ENCODE measurements at places on chromosomes 3 and 15.

DNA sequence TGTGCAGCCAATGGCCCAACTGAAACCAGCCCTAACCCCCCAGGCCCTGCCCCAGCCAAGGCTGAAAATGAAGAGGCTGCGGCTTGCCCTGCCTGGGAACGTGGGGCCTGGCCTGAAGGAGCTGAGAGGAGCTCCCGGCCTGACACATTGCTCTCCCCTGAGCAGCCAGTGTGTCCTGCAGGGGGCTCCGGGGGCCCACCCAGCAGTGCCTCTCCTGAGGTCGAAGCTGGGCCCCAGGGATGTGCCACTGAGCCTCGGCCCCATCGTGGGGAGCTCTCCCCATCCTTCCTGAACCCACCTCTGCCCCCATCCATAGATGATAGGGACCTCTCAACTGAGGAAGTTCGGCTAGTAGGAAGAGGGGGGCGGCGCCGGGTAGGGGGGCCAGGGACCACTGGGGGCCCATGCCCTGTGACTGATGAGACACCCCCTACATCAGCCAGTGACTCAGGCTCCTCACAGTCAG is 11.2 kb downstream of the MAP1A start:
- DNase-seq: no peak

DNA sequence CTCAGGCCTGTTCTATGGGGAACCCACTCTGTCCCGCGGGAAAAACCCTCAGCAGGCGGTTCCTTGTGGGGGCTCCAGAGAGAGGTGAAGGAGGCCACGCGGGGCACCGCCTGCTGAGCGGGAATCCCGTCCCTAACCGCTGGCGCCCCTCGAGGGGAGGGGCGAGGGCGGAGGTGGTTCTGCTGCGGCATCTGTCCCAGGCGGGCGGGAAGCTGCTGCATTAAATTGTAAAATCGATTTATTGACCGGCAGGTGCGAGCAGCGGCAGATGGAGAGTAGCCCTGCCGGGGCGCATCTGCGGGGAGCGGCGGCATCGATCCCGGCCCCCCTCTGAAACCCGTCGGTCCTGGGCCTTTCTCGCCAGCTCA is 3.7 kb upstream of the DLL4 start:
- DNase-seq: no peak

DNA sequence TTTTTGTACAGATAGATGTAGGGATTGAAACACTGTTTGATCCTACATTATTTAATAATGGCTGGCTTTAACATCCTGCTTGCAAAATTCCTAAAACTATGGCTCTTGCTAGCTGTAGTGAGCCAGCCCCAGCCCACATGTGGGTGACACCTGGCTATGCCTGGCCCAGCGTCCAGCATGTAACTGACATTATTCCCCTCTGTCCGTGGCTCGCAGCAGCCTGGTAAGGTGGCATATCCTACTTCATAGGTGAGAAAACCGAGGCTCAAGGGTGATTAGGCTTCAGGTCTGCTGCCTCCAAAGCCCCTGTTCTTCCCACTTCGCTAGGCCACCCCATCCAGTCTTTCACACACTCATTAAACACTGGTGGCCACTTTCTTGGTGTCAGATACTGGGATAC is 1.6 kb downstream of the CALML4 start:
- DNase-seq: no peak

DNA sequence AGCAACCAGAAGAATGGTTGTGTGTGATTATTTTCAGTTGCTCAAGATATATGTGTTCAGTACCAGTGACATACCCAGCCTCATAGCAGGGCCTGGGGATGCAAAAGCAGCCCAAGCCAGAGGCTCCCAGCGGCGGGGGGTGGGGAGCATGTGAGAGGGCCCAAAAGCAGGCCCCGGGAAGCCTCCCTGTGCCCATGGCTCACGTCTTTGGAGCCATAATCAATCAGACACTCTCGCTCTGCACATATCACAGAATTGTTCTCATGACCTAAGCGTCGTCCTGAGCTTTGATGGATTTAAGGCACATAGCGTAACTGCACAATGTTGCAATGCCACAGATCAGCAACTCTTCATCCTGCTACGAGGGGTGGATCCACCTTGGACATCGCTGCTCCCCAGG is 20.8 kb downstream of the KLHL25 start:
- DNase-seq: no peak

DNA sequence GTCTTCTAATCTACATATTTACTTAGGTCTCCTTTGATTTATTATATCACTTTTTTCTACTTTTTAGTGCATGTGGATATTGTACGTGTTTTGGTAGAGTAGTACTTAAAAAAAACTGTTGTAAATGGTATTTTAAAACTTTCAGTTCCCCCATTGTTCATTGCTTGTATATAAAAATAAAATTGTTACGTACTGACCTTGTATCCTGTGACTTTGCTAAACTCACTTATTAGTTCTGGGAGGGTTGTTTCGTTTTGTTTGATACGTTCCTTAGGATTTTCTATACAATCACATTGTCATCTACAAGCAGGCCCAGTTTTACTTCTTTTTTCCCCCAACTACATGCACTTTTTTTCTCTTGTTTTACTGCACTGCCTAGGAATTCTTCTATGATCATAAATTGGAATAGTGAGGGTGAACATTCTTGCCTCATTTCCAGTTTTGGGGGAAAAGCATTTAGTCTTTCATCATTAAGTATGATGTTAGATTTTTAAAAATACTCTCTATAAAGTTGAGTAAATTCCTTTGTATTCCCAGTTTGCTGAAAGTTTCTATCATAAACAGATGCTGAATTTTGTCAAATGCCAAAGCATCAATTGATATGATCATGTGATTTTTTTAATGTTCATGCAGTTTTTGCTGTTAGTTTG is 33.5 kb upstream of the ACKR4 start:
- no peak for DNase-seq

GRCh38 chr3:197253238-197253947 is 45.0 kb downstream of the DLG1 start:
- no peak for DNase-seq

DNA sequence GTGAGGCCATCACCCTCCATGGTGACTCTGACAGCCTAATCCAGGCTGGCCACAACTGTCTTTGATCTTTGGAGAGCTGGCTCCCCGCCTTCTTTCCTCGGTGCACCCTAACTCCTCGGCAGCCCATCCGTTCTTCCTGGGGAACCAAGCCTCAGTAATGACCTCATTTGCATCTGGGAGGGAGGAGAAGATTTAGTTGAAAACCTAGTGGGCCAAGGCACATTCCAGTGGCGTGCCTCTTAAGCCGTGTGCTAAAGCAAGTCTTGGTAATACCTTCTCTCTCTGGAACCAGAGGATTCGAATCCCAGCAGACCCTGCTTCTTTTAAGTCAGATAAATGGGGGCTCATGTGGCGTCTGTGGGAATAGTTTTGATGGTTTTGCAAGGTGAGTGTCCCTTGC is 233.1 kb downstream of the EBLN2 start:
- DNase-seq: no peak

- DNase-seq: no peak
Measured at GRCh38 chr3:4985330-4986174, 6.3 kb downstream of the BHLHE40 start.

GRCh38 chr15:73991726-73992593 is at the start of gene STOML1:
TSS of gene STOML1 (minus strand) at chr15:73992295. CDS start at chr15:73992223, 72 bp downstream.
- peak; percentile 92 for DNase-seq

GRCh38 chr15:38758043-38758442 is 193.4 kb upstream of the RASGRP1 start:
- DNase-seq: no peak

DNA sequence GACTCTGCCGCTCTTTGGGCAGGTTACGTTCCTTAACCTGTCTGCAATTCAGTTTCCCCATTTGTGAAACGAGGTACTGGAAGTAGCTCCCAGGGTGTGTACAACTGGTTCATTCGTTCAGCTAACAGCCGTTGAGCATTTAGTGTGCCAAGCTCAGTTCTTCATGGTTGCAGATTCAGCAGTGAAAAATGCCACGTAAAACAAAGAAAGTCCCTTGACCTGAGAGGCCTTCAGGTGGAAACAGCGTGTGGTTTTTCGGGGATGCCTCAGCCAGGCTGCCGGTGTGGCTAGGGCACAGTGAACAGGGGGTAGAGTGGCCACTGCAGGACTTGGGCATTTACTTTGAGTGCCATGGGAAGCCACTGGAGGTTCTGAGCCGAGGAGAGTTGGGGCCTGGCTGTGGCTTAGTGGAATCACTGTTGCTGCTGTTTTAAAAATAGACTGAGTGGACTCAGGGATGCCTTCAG is 4.7 kb downstream of the SYNM start:
- DNase-seq: no peak

- DNase-seq: no peak
Measured at GRCh38 chr3:169879845-169880575, 10.3 kb upstream of the LRRC31 start.

DNA sequence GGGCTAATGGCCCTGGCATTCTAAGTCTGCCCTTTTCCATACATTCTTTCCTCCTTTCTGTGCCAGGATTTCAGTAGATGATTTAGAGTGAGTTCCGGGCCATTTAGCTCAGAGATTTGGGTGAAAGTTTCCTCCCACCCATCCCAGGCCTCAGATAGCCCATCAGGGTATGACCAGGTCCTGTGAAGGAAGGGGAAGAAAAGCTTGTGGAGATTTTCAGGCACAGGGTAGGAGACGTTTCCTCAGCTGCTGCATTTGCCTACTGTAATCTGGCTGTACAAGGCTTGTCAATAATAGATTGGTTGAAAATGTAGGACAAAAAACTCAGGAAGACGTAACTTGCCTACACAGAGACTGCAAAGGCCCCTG is 63.2 kb upstream of the BCL6 start:
- DNase-seq: no peak

GRCh38 chr3:53748512-53749271 is 97.5 kb downstream of the CHDH start:
- DNase-seq: peak; percentile 58

DNA sequence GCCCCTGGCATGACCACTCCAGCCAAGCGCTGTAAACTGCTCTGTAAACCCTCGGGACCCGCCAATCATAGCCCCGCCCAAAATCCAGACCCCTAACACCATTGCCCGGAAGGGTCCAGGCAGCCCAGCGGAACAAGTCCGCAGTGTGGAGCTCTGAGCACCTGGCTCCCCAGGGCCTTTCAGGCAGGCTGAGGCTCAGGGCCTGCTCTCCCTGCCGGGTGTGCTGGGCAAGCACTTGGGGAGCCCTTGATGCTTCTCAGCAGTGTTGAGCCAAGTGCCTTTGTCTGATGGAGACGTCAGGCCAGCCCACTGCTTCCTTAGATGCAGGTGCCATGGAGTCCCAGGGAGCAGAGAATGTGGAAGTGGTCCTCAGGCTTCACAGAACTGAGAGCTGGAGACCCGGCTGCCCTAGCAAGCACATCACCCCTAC is 106.2 kb downstream of the TLE3 start:
- DNase-seq: no peak

- DNase-seq: no peak
Measured at GRCh38 chr3:185297867-185298266, 44.0 kb upstream of the EHHADH start.

DNA sequence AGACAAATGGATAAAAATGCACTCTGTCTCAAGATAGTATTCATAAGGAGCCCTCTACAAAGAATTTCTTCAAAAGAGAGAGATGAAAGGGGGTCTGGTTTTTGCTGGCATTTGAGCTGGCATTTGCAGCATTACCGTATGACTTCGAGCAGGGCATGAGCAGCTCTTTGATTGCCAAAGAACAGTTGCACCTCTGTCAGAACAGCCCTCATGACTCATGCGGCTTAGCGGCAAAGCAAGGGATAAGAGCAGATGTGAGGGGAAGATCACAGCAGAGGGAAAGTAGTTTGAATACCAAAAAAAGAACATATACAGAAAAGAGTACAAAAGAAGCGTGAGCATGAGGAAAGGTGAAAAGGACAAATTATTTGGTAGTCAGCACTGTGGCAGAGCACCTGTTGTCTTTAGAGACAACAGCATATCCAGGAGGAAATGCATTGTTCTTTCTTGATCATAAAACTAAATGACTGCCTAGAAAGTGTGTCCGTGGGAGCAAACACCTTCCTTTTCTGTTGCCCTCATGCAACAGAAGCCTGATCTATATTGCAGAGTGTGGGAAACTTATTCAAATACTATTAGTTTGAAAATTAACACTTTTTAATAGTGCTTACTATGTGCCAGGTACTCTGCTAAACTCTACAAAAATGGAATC is 80.5 kb upstream of the SLC24A5 start:
- no peak for DNase-seq

DNA sequence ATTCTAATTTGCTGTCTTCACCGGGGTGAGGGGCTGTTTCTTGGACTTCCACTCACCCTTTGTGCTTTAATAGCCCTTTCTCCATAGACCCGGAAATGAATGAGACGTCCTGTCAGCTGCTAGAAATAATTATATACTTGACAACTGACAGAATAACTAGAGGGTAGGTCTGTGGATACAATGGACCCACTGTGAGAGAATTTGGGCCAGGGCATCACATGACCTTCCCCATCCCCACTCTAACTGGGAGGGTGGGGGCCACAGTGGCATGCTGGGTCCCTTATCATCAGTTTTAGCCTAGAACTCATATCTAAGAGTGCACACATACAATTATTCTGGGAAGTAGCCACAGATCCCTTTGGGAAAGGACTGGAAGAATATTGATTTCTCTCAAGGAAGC is 25.9 kb upstream of the MINAR1 start:
- no peak for DNase-seq

DNA sequence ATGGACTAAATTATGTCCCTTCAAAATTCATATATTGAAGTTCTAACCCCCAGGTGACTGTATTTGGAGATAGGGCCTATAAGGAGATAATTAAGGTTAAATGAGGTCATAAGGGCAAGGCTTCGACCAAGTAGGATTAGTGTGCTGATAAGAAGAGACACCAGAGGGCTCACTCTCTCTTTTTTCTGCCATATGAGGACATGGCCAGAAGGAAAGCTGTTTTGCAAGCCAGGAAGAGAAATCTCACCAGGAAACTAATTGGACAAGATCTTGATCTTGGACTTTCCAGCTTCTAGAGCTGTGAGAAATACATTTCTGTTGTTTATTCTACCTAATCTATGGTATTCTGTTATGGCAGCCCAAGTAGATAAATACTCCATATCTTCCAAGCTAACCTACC is 503.6 kb upstream of the NAALADL2 start:
- no peak for DNase-seq

- peak; percentile 61 for DNase-seq
Measured at GRCh38 chr3:42501681-42502428, 588 bp upstream of the VIPR1 start.

- no peak for DNase-seq
Measured at GRCh38 chr15:67916565-67916964, 76.7 kb upstream of the RNU6-1 start.

DNA sequence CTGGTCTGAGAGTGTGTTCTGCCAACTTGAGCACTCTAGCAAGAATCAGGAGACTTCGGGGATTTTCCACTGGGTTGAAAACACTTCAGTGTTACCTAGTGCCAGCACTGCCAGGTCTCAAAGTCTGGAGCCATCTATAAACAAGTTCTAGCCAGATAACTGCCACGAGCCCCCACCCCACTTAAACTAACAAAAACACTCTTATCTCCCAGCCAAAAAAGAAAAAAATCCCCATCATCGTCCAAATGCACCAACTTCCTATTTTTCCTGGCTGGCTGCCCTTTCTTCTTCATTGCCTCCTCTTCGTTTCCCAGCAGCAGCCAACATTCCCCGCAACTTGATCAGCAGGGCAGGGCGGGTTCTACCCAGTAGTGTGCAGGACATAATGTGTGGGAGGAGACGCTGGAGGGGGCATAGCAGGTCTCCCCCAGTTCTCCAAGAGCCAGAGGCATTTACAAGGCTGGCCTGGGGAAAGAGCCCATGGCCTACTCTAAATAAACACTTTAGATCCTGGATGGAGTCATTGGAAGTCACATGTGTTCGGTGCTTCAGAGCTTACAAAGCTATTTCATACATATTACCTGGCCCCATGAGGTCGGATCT is 29.5 kb downstream of the C2CD4B start:
- no peak for DNase-seq

Measured in CD4-positive, alpha-beta T cell treated with Interleukin-4 for 1 hour (primary cell).